ENCODE measurements at places on chromosomes 13 and 19. TPM values are rescaled to one million over a fixed set of nuclear protein-coding genes. Genes with fewer than 3 reads are reported as not detected.

- H3K27ac ChIP-seq, result no peak overlapping the region
- H3K4me1 ChIP-seq, result no peaks in the 10 kb centered on the region
- no peak for DNase-seq
- no peaks in the 10 kb centered on the region for H3K27me3 ChIP-seq
- no peaks in the 10 kb centered on the region for H3K36me3 ChIP-seq
These were observed 1750.4 kb downstream of the PCDH9 start for GRCh38 chr13:65479692-65480091.

Gene KLK10
- not detected for total RNA-seq

Gene PGLYRP1
- not detected for total RNA-seq

DNA sequence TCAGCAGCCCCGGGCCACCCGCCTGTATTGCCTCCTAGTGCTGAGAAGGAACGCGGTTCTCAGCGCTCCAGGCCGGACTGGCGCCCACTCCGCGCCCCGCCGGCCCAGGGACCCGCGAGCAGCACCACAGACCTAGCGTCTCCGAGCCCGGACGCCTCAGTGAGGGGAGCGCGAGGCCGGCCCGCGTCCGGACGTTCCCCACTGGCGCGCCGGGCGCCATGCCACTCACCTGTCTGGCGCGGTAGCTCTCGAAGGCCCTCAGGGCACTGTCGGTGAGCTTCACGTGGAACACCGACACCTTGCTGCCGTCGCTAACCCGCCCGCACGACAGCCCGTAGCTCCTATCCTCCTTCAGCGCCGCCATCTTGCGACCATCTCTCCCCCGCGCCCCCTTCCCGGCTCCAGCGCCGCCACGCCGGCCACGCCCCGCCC, at the start of gene ELL:
ELL (minus strand) TSS at position 379 of the 432 bp plus-strand sequence; CDS start at position 364, 15 bp downstream.
- peak within 1 kb of the TSS; percentile 99 for H3K27ac ChIP-seq
- DNase-seq, result no peak
- H3K4me3 ChIP-seq, result peak within 1 kb of the TSS; percentile 100
- H3K4me1 ChIP-seq, result no peaks in the 10 kb centered on the region
- no peaks in the 10 kb centered on the region for H3K27me3 ChIP-seq
- no peaks in the 10 kb centered on the region for H3K36me3 ChIP-seq

Data from breast epithelium (tissue), 4 donors.